ENCODE measurements at places on chromosomes 1 and 21. TPM values are rescaled to one million over a fixed set of nuclear protein-coding genes. Genes with fewer than 3 reads are reported as not detected.

PCSK9 gene
- total RNA-seq = not detected

CD1E gene
- 0.92 TPM for total RNA-seq

HAPLN2 gene
- total RNA-seq = not detected

PADI2 gene
- 0.13 TPM for total RNA-seq

FAM3B gene
- 9.9 TPM for total RNA-seq

NUF2 gene
- total RNA-seq = not detected

SLAMF9 gene
- total RNA-seq = not detected

RGS16 gene
- total RNA-seq = 35.0 TPM

SLC26A9 gene
- 3.2 TPM for total RNA-seq

PLA2G2D gene
- total RNA-seq = not detected

CHD1L gene
- total RNA-seq = 17.7 TPM

SLAMF6 gene
- total RNA-seq = 3.6 TPM

ETNK2 gene
- total RNA-seq = 16.1 TPM

TTLL10 gene
- total RNA-seq = not detected
